Left lobe of liver (tissue), 2 donors: ENCODE measurements at places on chromosomes 5 and 9.
A peak's percentile ranks its signal among the peaks of the same experiment; 100 is the strongest.

DNA sequence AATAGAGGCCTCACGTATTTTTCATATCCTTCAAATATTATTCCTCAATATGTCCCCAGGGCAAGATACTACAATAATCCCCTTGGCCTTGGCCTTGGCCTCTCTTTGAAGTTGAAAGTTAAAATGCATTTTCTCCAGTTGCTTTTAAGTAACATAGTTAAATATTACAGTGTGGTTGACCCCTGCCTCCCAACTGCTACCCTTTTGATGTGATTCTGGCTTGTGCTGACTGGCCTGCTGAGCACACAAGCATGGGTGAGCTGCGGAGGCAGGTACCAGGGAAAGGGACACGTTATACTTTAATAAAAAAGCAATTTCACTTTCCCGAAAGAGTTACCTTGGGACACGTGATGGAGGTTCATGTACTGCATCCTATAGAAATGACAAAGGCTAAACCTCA, 17.9 kb upstream of the TMEM252 start:
- DNase-seq, result no peak

GRCh38 chr9:127763918-127764384, 14.5 kb downstream of the SH2D3C start:
- no peak for DNase-seq

- DNase-seq, result peak; percentile 80
Measured at GRCh38 chr9:131530920-131531832, at the start of gene UCK1. TSS of gene UCK1 (minus strand) at chr9:131531263. CDS start at chr9:131531174, 89 bp downstream.

GRCh38 chr9:106393226-106393625, 469.7 kb upstream of the ZNF462 start:
- no peak for DNase-seq

DNA sequence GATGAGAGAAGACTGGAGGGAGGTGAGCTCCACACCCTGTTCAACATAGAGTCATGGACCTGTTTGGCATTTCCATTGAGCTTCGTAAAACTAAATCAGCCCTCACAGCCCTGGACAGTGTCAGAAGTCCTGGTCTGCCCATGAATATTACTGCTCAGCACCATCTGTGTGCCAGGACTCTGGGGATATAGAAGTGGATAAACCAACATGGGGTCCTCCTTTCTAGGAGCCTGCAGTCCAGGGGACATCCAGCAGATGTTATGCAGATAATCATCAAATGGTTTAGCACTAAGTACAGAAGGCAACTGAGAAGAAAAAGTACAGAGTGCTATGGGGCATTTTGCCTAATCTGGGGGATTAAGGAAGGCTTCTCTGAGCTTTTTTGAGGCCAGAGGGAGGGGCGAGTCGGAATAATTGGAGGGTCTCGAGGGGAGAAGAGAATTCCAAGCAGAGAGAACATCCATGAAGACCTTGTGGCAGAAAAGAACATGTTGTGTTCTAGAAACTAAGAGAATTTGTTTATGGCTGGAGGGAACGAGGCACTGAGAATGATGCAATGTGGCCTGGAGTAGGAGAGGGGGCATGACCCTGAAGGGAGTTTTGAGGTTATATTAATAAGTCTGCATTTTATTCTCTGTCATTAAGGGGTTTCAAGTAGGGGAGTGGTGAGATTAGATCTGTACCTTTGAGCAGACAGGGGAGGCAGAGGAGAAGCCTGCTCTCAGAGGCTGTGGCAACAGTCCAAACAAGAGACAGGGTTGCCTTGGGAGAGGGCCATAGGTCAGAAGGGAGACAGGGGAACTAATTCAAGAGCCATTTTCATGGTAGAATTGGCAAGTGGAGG, 63.5 kb upstream of the SLC2A8 start:
- no peak for DNase-seq

DNA sequence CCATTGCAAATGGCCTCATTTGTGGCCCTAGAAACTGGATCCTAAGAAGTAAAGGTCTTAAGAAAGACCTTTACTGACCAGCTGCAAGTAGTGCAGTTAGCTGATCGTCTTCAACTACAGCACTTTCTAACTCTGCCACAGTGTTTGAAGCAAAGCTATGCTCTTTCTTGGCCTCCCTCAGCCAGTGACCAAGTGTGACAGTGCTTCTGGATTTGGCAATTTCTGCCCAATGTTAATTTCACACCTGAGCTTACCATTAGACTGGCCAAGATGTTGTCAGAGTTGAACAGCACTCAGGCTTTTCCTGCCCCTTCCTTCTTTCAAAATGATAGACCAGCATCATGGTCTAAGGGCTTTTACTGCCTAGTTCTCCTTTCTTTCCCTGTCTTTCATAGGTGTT, 36.1 kb downstream of the UHRF2 start:
- no peak for DNase-seq

- DNase-seq, result no peak
Measured at GRCh38 chr5:135033901-135034235, at the start of gene PITX1. TSS of gene PITX1 (minus strand) at chr5:135034228. CDS start at chr5:135033881, 347 bp downstream.

DNA sequence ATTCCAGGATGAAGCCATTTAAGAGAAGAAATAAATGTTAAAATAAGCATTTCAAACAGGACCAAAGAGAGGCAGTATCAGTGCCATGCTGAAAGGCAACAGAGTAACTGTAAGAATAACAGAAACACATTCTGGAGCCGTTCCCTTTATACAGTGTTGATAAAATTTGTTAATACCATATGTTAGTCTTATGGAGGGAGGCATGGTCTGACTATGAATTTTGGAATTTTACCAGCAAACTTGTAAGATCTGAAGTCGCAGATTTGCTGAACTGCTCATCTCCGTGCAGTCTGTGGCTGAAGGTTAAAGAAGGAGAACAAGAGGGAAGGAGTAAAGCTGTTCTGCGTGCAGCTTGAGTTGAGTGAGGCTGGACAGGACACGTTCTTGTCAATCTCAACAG, 508.4 kb downstream of the NFIB start:
- DNase-seq, result no peak

- no peak for DNase-seq
Measured at GRCh38 chr5:142087920-142088679, 20.5 kb upstream of the NDFIP1 start.

- DNase-seq, result no peak
Measured at GRCh38 chr9:121085661-121086060, 10.9 kb downstream of the CNTRL start.

DNA sequence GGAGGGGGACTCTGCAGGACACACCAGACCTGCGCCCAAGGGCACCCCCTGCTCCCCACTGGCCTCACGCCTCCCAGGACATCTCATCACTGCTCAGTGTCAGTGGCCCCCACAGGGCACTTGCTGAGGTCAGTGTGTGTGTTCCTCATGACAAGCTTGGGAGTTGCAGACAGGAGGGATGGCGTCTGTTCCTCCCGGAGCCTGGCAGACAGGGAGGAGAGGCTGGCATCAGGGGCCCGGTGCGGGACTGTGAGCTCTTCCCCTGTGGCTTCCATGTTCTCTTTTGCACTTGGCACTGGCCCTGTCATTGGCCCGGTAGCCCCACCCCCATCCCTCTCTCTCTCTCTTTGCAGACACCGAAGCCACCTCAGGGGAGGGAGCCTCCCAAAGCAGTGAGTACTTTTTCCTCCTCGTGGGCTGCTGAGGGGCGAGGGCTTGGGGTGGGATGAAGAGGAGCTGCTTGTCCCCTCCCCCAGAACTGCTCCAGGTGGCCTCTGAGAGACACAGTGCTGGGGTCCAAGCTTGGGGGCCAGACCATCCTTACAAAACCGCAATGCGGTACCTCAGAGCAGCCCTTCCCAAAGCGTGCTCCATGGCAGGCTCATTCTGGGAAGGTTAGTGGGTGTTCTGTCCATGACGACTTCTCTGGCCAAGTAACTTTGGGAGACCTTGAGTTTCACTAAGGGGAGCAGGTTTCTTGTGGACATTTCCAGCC, 75.7 kb downstream of the AMBP start:
- peak; percentile 18 for DNase-seq

- DNase-seq, result no peak
Measured at GRCh38 chr5:128002425-128002824, 81.1 kb upstream of the SLC12A2 start.

GRCh38 chr9:84153885-84154284, 173.3 kb downstream of the RMI1 start:
- no peak for DNase-seq

- no peak for DNase-seq
Measured at GRCh38 chr5:59037941-59038797, 455.3 kb downstream of the RAB3C start.

- DNase-seq, result no peak
Measured at GRCh38 chr5:172733974-172734346, 37.0 kb downstream of the DUSP1 start.

- no peak for DNase-seq
Measured at GRCh38 chr5:8767746-8768145, 778.1 kb downstream of the SEMA5A start.

DNA sequence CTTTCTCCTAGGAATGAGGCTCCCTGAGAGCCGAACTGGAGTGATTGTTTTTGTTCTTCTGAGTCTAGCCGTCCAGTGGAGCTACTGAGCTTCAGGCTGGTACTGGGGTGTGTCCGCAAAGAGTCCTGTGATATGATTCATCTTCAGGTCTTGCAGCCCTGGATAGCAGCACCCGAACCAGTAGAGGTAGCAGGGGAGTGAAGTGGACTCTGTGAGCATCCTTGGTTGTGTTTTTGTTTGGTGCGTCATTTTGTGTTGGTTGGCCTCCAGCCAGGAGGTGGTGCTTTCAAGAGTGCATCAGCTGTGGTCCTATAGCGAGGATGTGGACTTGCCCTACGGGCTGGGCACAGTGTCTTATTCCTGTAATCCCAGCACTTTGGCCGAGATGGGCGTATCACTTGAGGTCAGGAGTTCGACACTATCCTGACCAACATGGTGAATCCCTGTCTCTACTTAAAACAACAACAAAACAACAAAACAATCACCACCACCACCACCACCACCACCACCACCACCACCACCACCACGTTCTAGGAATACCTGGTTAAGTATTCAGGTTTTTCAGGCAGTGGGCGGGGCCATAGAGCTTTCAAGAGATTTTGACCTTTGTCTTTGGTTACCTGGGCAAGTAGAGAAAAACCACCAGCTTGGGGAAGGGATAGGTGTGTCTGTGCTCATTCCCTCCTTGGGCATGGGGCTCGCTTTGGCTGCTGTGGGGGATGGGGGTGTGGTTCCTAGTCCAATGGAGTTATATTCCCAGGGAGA, 154.0 kb downstream of the WDR70 start:
- no peak for DNase-seq

DNA sequence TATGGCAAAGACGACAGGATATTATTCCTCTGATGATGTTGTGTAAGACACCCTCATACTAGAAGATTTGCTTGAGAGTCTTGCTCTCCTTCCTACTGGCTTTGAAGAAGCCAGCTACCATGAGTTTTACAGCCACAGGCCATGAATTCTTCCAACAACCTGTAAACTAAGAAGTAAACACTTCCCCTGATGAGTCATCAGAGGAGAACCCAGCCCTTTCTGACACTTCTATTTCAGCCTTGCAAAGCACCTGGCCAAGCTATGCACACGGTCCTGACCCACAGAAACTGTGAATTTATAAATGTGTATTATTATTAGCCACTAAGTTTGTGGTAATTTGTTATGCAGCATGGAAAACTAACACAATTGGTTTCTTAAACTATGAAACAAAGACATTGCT, 288.8 kb upstream of the ADAMTSL1 start:
- no peak for DNase-seq

DNA sequence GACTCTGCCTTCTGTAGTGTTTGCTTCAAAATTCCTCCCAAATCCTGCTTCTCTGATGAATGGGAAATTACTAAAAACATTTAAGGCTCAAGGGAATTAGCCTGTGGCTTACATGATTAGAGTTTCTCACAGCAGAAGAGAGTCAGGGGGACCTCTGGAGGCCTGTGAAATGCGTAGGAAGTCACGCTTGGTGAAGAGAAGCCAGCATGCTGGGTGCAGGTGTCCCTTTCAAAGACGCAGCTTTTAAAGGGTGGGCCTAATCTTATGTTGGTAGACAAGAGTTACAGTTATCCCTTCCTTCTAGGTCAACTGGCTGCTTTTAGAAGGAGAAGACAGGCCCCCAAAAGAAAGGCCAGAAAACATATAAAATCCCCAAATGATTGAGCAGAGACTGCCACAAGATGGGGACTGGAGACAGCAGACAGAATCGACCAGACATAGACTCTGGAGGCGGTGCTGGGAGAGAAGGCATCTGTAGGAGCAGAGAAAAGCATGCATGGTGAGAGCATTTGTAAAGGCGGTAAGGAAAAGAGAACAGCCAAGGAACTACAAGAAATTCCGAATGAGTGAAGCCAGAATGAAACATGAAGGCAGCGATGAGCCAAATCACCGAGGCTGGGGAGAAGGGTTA, 42.3 kb downstream of the B4GALT1 start:
- no peak for DNase-seq

- no peak for DNase-seq
Measured at GRCh38 chr9:111023128-111023527, 15.1 kb downstream of the LPAR1 start.

DNA sequence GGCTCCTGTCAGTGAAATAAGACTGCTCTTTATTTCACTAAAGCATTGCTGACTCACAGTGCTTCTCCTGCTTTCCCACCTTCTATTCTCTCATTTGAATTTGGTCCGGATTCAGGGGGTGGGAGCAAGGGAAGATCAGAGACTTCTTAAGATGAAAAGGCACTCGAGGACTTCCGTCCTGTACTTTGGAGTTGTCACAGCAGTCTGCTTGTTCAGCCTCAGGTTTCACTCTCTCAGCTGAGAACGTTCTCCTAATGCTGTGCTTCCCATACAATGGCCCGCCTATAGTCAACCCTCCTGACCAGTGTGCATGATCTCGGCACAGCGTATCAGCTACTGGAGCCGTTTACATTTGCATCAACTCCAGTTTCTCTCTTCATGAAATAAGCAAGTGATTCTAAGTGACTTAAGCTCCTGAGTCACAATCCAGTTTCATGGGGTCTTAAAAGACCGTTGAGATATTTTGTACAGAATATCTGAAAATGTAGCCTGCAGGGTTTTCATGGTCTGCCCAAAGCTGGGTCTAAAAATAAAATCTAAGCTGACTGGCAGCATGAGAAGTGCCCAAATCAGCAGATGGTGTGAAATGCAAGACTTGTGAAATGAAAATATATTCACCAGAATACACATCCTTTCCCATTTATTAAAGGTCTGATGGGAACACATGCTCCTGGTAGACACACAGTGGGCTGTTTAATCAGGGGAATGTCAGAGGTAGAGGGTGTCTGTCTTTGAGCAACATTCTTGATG, 145.0 kb downstream of the ADCY2 start:
- DNase-seq, result no peak

GRCh38 chr5:138138949-138139780, at the start of gene NME5:
TSS of gene NME5 (minus strand) at chr5:138139428. CDS start at chr5:138138780, 648 bp downstream.
- DNase-seq, result peak; percentile 60

DNA sequence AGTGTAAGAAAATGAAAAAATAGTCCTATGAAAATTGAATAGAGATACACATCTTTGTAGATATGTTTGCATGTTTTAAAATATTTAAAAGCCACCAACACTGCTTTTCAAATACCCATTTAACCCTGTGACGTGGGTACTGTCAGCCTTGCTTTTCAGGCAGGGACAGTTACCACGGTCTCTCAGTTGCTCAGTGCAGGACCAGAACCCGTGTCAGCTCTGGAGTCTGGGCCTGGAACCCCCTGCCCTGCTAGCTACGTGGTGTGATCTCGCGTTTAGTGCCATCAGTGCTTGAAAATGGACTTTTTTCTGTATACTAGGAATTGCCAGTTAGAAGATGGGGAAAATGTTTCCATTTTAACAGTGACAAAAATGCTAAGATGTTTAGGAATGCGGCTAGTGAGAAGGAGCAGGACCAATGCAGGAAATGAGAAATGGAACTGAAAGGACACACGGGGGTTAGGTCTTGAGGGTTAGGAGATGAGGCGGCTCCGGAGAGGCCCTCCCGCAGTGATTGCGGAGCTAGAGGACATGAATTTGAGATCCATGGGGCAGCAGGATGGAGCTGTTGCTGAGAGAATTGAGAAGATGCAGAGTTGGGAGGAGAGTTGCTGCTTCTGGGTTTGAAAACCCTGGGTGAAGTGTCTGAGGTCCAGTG, 13.7 kb downstream of the RNU6ATAC start:
- no peak for DNase-seq

GRCh38 chr5:58366461-58366860, 93.4 kb downstream of the PLK2 start:
- DNase-seq, result no peak
